ENCODE measurements at places on chromosomes 3 and 15. TPM values are rescaled to one million over a fixed set of nuclear protein-coding genes. Genes with fewer than 3 reads are reported as not detected.

The ERC2 gene
- total RNA-seq: 20.9 TPM

The UBAP1L gene
- total RNA-seq: 1.7 TPM

GRCh38 chr15:67103869-67104268, 38.5 kb downstream of the SMAD3 start:
- H3K27me3 ChIP-seq: no peaks in the 10 kb centered on the region
- H3K4me1 ChIP-seq: no peaks in the 10 kb centered on the region
- no peak overlapping the region for H3K27ac ChIP-seq
- no peak overlapping the region for H3K4me3 ChIP-seq
- no peaks in the 10 kb centered on the region for H3K36me3 ChIP-seq

- no peaks in the 10 kb centered on the region for H3K36me3 ChIP-seq
- H3K4me3 ChIP-seq: no peak overlapping the region
- no peak overlapping the region for H3K27ac ChIP-seq
- H3K4me1 ChIP-seq: no peaks in the 10 kb centered on the region
- DNase-seq: no peak
- H3K27me3 ChIP-seq: no peaks in the 10 kb centered on the region
Observed at GRCh38 chr3:73855813-73856212, 231.1 kb upstream of the PDZRN3 start.

DNA sequence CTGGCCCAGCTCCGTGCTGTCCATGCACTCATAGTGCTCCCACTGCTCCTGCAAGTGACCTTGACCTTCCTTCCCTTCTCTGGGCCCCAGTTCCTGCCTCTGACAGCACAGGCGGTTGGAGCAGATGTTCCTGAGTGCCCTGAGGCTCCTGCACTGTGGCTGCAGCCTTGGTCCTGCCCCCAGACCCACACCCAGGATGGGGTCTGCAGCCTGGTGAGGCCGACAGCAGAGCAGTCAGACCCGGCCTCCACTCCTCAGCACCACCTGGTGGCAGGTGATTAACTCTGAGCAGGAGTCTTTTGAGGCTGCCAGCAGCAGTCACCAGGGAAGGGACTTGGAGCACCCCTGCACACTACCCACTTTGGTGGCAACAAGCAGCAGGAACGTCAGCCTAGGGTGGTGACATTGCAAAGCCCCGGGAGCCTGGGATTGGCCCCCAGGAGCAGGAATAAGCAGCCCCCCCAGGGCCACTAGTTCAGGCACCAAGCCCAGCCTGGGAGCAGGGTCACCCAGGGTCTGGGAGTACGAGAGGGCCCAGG, 64.6 kb downstream of the CYP11A1 start:
- peaks cover 27% of the 10 kb centered on the region for H3K27me3 ChIP-seq
- H3K36me3 ChIP-seq: no peaks in the 10 kb centered on the region
- H3K4me1 ChIP-seq: peaks cover 22% of the 10 kb centered on the region
- H3K27ac ChIP-seq: no peak overlapping the region

GRCh38 chr3:64730681-64731080, 42.9 kb upstream of the ADAMTS9 start:
- H3K36me3 ChIP-seq: no peaks in the 10 kb centered on the region
- H3K27ac ChIP-seq: no peak overlapping the region
- no peak overlapping the region for H3K4me3 ChIP-seq
- H3K27me3 ChIP-seq: no peaks in the 10 kb centered on the region
- no peak for DNase-seq
- peaks cover 2% of the 10 kb centered on the region for H3K4me1 ChIP-seq

- no peak overlapping the region for H3K27ac ChIP-seq
- DNase-seq: peak; percentile 61
- H3K36me3 ChIP-seq: no peaks in the 10 kb centered on the region
- H3K27me3 ChIP-seq: no peaks in the 10 kb centered on the region
- peak overlapping the region; percentile 66 for H3K4me3 ChIP-seq
- peaks cover 7% of the 10 kb centered on the region for H3K4me1 ChIP-seq
Observed at GRCh38 chr3:136818191-136818768, 646 bp upstream of the SLC35G2 start.

DNA sequence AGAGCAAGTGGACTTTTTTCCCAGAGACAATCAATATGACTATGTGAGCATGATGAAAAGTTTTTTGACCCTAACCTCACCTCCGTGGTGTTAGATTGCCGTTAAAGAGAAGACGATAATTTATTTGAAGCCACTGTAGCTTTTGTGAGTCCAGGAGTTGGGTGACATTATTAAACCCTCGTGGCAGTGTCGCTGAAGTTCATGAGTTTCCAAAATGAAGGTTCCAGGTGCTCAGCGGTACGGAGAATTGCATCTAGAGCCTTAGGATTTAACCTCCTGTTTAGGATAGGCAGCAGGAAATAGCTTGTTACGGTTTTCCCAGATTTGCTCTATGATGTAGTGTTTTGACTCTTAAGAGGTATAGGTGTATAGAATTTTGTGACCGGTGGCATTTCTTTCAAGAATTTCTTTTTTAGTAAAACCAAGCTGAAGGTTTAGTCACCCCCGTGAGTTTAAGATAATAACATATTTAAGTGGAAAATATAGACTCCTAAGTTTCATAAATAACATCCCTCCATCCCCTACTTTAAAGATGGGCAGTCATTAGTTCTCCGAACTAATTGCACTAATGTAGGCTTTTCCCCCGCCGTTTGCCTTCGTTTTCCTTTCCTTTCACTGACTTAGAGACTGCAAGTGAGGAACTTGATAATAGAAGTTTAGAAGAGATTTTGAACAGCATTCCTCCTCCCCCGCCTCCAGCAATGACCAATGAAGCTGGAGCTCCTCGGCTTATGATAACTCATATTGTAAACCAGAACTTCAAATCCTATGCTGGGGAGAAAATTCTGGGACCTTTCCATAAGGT, 2.0 kb downstream of the SMC4 start:
- H3K27ac ChIP-seq: no peak overlapping the region
- DNase-seq: no peak
- H3K27me3 ChIP-seq: no peaks in the 10 kb centered on the region
- no peaks in the 10 kb centered on the region for H3K36me3 ChIP-seq
- no peaks in the 10 kb centered on the region for H3K4me1 ChIP-seq

DNA sequence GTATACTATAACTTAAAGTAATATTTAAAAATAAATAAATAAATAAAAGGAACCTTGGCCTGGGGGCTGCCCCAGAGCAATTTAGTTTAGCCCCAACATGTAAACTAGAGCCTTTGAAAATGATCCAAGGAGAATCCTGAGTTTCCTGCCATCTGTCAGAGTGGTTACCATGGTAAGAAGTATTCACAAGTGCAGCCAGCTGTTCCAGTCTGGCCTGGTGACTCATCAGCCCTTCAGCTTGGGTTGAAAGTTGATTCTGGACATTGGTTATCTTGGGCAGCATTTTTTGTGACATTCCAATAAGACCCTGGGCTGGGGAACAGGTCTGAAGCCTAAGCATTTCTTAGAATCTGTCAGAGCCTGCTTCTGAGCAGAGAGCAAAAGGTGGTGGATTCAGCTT, 72.7 kb upstream of the LRTM1 start:
- no peak overlapping the region for H3K4me3 ChIP-seq
- no peaks in the 10 kb centered on the region for H3K27me3 ChIP-seq
- no peaks in the 10 kb centered on the region for H3K4me1 ChIP-seq
- H3K27ac ChIP-seq: no peak overlapping the region
- DNase-seq: no peak
- H3K36me3 ChIP-seq: no peaks in the 10 kb centered on the region

The AGBL1 gene
- total RNA-seq: not detected

DNA sequence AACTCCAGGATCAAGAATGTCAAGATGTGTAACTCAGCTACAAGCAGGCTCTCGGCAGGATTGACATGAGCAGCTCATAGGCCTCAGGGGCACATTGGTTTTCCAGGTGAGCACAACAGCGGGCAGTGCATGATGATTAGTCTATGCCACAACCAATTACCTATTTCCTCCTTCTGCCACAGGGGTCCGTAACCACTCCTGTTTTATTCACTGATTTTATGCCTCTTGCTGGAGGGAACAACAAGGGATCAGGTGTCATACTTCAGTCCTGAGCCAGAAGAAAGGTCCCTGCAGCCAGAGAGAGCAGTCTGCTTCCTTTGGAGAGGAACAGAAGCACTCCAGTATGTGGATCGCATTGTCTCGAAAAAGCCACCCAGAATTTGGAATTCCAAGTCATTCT, 35.1 kb upstream of the PTPRG start:
- no peak overlapping the region for H3K27ac ChIP-seq
- peaks cover 5% of the 10 kb centered on the region for H3K4me1 ChIP-seq
- no peak overlapping the region for H3K4me3 ChIP-seq

DNA sequence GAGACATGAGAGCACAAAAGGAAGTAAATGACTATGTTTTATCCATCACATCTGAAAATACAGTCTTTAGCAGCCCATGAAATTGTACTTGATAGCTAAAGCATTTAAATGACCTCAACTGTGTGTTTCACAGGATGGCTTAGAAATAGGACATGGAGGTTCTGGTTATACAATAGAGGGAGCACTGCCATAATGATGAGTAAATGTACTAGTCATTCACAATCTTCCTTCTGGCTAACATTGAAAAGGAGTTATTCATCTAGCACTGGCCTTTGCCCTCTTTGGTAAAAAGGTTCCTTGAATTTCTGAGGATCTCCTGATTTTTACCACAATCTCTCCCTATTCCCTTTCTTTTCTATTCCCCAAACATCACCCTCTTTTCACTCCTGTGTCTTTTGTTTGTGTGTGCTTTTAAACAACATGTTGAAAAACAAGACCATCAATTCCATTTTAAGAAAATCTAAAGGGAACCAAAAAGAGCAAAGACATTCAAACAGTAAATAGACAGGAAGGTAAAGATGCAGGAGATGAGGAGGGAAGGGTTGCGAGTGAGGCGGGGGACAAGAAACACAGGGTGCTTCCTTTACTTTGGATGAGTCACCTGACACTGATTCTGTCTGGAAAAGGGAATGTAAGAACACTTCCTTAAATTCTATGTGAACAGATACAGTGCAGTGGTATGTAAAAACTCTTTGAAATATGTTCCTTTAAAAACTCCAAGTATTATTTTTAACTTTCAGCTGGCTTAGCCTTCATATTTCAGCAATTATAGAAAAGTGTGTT, 619.0 kb downstream of the MECOM start:
- H3K4me1 ChIP-seq: no peaks in the 10 kb centered on the region
- H3K4me3 ChIP-seq: no peak overlapping the region
- H3K27me3 ChIP-seq: no peaks in the 10 kb centered on the region
- no peak for DNase-seq
- no peaks in the 10 kb centered on the region for H3K36me3 ChIP-seq

The TMC3 gene
- total RNA-seq: not detected

The ENTPD3 gene
- total RNA-seq: 0.44 TPM

DNA sequence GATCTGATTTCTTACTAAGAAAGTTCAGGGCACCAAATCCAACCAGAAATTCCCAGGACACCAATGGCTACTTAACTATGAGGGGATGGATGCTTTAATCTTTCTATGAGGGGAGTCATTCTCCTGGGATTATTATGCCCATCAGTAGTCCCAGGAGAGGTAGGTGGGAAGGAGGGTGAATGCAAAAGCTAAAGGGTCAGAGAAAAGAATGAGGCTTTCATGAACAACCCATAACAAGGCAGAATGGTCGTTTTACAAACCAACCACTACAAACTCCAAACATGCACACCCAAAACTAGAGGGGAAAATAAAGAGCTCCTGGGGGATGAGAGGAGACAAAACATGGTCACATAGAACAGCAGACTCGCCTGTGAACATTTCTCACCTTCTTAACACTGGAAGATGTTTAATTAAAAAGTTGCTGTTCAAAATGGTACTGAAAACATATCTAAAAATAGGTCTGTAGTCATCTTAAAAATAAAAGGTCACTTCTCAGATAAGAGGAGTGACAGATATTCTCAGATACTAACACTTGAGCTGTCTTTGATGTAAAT, 3.7 kb downstream of the STARD9 start:
- H3K36me3 ChIP-seq: no peaks in the 10 kb centered on the region
- no peak for DNase-seq
- peaks cover 11% of the 10 kb centered on the region for H3K27me3 ChIP-seq

GRCh38 chr3:52243791-52244628, 1.5 kb upstream of the PPM1M start:
- no peak for DNase-seq
- peaks cover 34% of the 10 kb centered on the region for H3K27me3 ChIP-seq
- H3K4me1 ChIP-seq: peaks cover 16% of the 10 kb centered on the region
- H3K36me3 ChIP-seq: no peaks in the 10 kb centered on the region
- no peak overlapping the region for H3K27ac ChIP-seq

DNA sequence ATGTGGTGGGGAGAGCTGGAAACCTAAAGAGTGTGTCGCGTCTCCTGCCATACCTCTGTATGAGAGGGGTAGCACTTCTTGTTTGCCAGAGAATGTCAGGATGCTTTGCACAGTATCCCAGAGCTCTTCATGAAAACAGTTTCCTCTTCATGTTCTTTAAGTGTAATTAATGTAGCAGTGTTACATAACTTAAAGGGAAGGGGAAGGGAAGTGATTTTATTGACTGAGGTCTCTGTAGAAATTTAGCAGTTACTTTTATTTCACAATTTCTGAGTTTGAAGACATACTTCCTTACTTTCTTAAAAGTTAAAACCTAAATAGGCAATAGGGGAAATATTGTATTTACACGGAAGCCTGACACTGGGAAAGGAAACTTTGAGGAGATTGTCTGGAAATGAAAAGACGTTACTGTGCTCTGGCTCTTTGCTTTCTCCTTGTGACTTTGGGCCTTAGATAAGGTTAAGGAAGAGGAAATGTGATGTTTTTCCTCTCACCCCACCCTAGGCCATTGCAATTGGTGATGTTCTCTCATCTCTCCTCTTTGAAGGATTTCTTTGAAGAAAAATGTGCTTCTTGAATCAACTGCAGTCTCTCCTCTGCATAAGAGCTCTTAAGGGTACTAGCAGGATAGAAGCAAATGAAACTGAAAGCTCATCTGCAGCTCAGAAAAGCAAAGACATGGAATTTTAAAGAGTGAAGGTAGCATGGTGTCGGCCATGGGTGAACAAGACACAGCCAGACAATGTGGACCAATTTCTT, 6.0 kb downstream of the NXPE3 start:
- DNase-seq: no peak
- no peaks in the 10 kb centered on the region for H3K27me3 ChIP-seq
- peaks cover 11% of the 10 kb centered on the region for H3K36me3 ChIP-seq
- no peak overlapping the region for H3K4me3 ChIP-seq
- no peak overlapping the region for H3K27ac ChIP-seq

The SLC28A1 gene
- total RNA-seq: not detected

DNA sequence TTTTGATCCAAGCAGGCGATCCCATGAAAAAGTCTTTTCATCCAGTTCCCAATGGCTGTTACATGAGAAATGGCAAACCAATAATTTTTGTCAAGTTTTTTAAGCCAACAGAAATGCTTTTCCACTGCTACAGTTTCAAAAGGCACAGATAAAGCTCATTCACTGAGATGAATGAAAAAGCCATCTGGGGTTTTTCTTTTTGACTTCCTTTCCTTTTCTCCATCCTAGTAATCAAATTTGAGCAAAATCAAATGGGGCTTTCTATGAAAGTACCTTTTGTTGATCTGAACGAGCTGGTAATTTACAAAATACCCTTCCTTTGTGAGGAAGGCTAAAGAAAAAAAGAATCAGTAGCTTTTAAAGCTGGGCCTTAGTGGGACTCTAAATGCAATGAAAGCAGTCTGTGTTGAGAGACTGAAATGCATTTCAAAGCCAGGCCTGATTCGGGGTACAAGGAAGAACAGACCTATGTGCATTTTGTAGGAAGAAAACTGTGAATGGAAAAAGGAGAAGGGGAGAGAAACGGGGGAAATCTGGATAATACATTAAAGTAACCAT, 185.2 kb upstream of the DNAJC19 start:
- H3K36me3 ChIP-seq: no peaks in the 10 kb centered on the region
- H3K4me3 ChIP-seq: no peak overlapping the region
- DNase-seq: no peak
- no peak overlapping the region for H3K27ac ChIP-seq
- no peaks in the 10 kb centered on the region for H3K27me3 ChIP-seq
- no peaks in the 10 kb centered on the region for H3K4me1 ChIP-seq

The SPATA12 gene
- total RNA-seq: 0.19 TPM

- no peaks in the 10 kb centered on the region for H3K36me3 ChIP-seq
- H3K27me3 ChIP-seq: no peaks in the 10 kb centered on the region
- no peaks in the 10 kb centered on the region for H3K4me1 ChIP-seq
- H3K27ac ChIP-seq: no peak overlapping the region
- DNase-seq: no peak
Observed at GRCh38 chr15:81894061-81894460, 151.8 kb downstream of the MEX3B start.
